ENCODE measurements at places on chromosomes 3 and 15.

- no peak for DNase-seq
Measured at GRCh38 chr3:21330293-21330692, 420.7 kb downstream of the ZNF385D start.

DNA sequence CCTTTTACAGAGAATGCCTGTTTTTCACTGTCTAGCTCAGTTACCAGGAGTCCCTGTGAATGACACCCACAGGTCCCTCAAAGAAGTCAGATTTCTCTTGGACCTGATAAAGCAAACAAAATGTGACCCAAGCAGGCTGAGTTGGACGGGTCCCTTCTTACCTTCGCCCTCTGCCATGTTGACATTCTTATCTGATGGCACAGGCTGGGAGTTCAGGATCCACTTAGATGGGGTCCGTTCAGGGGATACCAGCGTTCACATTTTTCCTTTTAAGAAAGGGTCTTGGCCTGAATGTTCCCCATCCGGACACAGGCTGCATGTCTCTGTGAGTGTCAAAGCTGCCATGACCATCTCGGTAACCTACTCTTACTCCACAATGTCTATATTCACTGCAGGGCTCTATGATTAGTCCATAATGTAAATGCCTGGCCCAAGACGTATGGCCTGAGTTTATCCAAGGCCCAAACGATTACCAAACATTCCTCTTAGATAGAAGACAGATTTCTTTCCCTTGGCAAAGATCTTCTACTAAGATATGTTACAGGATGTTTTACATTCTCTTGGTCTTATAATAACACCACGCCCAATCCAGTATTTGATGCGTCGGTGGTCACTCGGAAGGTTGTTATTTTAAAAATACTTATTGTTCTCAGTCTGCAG is 179.1 kb downstream of the THSD4 start:
- no peak for DNase-seq

GRCh38 chr3:190532731-190533203 is 18.9 kb downstream of the IL1RAP start:
- DNase-seq = no peak

GRCh38 chr3:25448750-25449692 is 21.0 kb downstream of the RARB start:
- DNase-seq = peak; percentile 84

All from ELF-1 (cell line).